ENCODE measurements at places on chromosomes 12 and 14.

GRCh38 chr12:53746592-53747092, 5.1 kb downstream of the CISTR start:
- peak; percentile 75 for DNase-seq

DNA sequence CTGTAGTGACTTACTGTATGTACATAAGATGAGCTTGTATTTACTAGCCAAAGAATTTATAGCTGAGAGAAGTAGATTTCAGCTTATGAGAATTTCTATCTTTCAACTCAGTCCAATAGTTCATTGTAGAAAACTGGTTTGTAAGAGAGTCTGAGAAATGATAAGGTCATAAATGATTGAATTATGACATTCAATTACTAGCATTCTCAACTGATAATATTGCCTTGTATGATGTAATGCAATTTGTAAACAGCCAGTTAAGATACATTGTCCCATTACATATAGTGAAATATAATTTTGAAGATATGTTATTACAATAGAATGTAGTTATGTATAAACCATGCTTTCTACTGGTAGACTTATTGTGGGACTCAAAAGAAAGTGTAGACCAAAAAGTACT, 42.5 kb upstream of the STRAP start:
- DNase-seq, result no peak

DNA sequence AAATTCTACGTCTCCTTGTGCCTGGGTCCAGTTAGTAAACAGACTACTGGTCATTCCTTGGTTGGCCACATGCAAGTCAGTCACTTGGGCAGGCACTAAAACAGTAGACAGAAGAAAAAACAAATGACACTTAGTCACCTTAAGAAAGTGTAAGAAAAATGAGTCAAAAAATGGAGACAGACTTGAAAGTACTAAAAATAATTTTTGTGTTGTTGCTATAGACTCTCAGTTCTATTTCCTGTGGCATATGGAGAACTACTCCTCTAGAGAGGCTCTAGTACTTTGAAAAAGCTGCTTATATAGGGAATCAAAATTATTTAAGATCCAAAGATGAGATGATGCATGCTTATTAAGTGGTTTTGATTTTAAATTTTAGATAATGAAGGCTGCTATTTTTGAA, 56.0 kb downstream of the PTPRB start:
- no peak for DNase-seq

DNA sequence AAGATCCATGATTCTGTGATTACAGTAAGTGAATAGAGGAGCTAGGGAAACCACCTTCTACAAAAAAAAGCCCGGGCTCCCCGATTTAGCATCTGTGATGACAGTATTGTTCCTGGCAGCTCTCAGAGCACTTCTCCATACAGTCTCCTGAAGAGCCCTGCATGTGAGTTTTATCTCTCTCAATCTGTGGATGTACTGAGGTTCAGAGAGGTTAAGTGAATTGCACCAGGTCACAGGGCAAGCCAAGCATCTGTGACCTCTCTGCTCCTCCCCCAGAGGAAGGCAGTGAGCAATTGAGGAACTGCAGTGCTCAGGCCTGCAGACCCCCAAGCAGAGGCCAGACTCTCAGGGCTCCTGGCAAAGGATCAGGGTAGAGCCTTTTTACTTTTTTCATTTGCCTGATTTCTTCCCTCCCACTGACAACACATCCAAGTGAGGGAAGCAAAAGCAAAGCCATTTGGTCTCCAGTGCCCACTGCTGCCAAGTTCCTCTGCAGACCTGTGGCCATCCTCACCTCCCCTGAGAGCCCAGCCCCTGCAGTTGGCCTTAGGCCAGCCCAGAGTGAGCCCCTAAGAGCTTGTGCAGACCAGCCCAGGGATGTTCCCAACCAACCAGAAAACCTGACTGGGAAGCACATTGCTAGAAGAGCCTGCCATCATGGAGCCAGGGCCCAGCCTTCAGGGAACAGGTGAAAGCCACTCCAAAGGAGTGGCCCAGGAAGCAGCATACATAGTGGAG, 47.6 kb upstream of the PNMA1 start:
- DNase-seq, result no peak

- no peak for DNase-seq
Measured at GRCh38 chr12:18084080-18084479, 5.9 kb downstream of the RERGL start.

DNA sequence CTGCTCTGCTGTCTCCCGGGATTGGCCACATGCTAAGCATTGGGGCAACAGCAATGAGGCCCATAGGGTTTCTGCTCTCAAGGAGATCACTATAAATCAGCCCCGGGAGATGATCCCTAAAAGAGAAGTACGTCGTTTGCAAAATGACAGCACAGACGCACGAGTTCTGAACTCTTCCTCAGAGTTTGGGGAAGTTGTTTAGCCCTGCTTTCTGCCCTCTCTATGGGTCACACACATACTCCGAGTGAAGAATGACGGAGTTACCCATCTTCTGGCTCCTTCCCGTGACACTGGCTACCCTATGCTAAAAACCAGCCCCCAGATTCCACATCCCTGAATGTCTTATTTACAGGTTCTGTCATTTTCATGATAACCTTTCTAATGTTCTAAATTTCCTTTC, 258.0 kb upstream of the PLEKHG7 start:
- DNase-seq, result no peak

DNA sequence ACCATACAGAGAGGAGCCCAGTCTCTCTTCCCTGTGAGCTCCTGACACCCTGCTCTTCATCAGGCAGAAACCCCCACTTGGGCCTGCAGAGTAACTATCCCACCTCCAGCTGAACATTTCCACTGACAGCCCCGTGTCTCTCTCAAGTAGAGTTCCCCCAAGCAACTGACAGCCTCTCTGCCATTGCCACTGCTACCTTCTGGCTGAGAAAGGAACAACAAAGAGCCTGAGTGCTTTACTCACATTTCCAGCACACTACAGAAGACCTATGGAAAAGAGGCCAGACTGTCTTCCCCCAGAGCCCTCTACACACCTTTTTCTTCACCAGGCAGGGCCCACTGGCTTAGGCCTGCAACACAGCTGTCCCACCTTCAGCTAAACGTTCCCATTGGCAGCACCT, 18.4 kb upstream of the ASCL1 start:
- DNase-seq, result no peak

GRCh38 chr12:84964048-84964447, 51.4 kb upstream of the SLC6A15 start:
- no peak for DNase-seq

DNA sequence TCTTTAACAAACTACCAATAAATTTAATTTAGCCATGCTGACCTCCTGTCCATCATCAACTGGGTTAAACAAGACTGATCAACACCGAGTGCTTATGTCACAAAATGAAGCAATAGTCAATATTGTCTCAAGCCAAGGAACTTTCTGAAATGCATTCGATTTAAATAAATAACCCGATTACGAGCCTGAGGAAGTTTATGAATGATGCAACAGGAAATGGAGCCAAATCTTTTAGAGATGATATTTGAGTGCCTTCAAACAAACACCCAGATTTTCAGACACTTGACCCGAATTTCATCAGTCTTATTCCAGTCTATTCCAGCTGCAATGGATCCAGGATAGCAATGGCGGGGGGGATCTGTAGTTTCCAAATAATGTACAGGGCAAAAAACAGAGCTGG, 27.9 kb downstream of the FAR2 start:
- no peak for DNase-seq

DNA sequence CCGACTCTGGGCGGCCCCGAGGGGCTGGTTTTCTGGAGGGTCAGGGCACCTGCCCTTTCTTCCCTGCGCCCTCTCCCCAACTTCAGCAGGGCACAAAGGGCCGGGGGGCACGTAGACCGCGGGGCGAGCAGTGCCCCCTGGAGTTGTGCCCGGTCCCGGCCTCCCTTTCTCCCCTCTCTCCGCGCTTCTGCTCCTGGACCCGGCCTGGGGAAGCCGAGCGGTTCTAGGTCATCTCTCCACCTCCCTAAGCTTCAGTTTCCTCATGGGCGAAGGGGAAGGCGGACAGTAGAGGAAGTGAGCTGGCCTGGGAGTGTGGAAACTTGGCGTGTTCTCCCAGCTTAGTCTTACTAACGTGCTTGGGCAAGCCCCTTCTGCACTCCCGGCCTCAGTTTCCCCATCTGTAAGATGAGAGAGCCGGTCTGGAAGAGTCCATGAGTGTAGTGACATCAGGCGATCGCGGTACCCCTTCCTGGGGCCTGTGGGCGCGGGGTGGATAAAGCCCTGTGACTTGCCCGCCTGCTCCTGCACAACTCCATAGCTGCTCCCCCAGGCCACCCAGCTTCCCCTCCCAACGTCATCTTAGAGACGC, 158.6 kb upstream of the PARP11 start:
- DNase-seq, result no peak

DNA sequence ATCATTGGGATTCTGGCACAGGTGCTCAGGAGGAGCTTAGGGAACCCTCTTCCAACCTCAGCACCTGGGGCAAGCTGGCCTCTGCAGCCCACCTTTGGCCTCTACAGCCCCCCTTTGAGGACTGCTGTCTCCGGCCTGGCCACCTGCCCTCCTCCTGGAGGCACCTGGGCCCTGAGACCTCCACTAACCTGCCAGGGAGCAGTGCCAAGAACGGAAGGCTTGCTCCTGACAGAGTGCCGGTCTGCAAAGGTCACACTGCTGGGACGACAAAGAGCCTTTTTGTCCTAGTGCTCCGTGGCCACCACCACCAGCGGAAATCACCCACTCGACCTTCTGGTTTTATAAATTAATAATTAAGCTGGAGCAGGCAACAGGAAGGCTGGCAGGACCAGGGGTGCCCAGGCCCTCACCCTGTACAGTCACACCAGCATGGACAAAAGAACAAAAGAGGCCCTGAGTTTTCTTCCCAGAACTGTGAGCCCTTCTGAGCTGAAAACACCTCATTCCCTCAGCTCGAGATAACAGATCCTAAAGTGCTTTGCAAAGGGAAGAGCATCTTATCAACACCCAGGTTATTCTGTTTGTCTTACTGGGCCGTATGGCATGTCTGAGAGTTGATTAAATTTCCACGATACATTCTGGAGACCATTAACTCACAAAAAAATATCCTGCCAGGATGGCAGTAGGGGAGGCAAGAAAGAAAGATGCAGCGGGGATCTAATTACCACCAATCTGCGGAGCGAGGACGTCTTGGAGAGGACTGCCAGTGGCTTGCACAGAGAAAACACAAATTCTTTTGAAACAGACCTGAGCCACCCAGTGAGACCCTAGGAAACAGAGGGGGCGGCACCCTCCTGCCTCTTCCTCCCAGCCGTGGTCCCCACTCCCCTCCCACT, 8.2 kb downstream of the TESC start:
- DNase-seq, result no peak

All from amniotic stem cell (primary cell).